Immature natural killer cell (primary cell): ENCODE measurements at places on chromosomes 11 and 22.

DNA sequence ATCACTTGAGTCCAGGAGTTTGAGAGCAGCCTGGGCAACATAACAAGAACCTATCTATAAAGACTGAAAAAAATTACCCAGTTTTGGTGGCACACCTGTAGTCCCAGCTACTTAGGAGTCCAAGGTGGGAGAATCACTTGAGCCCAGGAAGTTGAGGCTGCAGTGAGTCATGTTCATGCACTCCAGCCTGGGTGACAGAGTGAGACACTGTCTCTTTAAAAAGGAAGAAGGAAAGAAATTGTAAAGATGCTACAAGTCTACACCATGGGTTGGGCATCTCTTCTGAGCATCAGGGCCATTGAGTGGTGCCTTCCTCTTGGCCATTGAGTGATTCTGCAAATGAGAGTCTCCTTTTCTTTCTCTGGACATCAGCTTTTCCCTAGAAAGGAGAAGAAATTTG is 15.7 kb upstream of the MTMR3 start:
- DNase-seq: no peak

DNA sequence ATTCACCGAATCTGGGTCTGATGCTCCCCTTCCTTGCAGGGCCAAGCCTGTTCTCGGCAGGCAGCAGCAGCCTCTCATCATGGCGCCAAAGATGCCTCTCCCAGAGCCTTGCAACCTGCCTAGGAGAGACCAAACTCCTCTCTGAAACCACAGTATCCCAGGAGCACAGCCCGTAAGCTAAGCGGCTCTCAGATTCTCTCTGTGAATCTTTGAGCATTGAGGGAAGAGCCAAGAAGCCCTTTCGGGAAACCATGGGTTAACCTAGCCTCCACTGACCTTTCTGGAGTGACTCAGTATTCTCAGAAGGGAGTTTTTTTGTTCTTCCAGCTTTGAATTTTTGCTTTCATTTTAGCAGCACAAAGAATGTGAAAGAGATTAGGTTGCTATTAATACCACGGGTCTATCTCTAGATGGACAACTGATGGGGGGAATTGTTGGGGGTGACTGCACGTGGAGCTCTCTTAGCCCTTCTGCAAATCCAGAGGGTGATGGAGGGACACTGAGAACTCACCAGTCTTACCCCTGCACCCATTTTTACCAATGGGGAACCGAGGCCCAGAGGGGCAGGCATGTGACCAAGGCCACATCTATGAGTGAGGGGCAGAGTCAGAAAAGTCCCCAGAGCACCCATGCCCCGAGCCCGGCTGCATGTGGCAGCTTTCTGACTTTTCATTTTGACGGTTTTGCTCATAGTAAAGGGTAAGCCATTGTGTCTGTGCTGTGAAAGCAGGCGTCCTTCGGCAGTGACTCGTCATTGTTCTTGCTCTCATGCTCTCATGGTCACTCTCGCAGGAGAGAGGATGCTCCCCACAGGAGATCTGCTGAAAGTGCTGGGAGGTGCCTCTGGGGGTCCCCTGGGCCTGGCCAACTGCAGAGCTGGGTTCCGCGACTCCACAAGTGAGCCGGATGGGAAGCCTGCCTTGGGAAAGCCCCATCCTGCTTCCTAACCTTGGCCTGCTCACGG is 36.0 kb downstream of the IRAG1 start:
- no peak for DNase-seq

GRCh38 chr11:75663808-75664207 is 5.0 kb downstream of the MAP6 start:
- no peak for DNase-seq

DNA sequence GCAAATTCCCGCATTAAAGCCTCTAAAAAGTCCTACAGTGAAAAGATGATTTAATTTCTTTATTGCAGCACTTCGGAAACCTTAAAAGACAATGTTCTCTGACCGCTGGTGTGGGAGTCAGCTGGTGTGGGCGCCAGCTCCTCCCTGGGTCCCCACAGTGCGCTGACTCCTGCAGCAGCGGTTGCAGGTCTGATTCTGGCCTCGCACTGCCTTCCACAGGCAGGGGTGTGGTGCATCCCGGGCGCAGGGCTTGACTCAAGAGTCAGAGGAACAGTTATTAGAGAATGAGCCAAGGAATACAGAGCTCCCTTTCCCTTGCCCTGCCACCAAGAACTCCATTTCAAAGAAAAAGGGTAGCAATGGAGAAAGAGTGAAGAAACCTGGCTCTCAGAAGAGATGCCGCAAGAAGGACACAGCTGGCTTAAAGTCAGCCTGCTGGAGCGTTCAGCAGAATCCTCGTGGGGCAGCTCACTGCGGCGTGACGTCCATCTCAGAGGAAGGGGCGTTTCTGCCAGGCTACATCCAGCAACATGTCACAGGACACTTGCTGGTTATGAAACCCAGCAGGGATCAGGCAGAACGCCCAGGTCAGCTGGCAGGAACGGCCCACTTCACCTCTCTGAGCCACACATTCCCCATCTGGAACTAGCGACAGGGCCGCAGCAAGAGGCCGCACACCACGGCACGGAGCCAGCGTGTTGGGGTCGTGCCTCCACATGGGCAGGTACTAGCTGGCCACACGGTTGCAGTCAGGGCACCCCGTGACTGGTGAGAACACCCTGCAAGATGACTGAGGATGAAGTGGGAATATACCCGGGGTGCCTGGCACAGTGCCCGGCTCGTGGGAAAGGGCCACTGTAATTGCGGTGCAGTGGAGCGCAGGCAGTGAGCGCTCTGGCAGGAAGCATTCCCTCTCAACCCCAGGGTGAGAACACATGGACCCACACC is 18.1 kb upstream of the EFCAB6 start:
- no peak for DNase-seq
